ENCODE measurements at places on chromosomes 6 and 20.

- DNase-seq: no peak
Observed at GRCh38 chr6:111740506-111740905, 132.7 kb downstream of the FYN start.

DNA sequence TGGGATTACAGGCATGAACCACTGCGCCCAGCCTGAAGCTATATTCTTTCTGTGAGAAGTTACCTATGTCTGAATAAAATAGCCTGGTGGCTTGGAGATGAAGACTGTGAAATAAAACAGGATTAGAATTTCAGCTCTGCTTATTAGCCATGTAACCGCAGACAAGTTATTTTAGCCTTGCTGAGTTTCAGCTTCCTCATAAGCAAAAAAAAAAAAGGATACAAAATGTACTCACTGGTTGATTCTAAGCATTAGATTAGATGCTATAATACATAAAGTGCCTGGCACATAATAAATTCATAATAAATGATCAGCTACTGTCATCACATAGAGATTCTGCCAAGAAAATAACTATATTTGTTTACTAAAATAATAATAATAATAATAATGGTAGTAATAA is 98.8 kb downstream of the EPB41L2 start:
- no peak for DNase-seq

DNA sequence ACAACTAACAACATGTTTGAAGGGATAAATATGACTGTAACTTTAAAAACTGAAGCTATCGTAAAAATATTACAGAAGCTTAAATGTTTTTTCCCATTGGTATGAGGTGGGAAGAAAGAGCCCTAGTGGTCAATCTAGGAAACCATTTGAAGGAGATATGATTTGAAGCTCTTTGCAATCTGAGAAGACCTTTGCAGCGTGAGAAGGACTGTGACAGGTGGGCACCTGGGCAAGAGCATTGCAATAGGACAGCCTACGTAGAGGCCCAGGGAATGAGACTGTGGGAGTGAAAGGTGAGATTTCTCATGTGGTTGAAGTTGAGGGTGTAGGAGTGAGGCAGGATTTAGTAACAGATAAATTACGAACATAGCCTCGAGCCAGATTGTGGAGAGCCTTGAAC is 108.0 kb upstream of the PDE7B start:
- DNase-seq: no peak

- no peak for DNase-seq
Observed at GRCh38 chr6:107822176-107823046, 1.7 kb downstream of the SCML4 start.

GRCh38 chr6:41887331-41887751 is 7.8 kb downstream of the USP49 start:
- no peak for DNase-seq
